Hepatic stellate cell (primary cell): ENCODE measurements at places on chromosomes 4 and X.

DNA sequence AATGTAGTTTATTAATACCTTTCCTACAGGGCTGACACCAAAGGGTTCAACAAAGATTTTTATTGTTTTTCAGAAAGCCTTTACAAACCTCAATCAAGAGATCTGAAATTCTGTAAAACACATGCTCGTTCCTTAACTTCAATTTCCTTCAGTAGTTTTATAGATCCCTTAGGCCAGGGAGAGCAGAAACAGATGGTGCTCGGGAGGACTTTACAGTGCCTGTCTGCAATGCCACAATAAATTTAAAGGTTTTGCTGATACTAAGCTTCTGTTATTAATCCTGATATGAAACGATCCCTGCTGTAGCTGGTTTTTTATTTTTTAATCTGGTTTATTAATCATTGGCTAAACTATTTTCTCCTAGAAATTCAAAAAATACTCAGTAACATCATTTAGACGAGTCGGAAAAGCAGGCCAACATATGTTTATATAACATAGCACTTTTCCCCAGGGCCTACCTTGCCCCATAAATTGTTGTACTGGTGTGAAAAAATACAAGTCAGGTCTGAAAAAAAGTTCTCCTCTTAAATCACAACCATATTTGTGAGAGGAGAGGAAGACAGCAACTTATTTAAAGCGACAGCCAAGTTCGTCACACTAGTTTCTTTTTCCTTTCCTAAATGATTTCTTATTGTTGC is 39.8 kb downstream of the SHISA3 start:
- no peak for DNase-seq

- DNase-seq, result no peak
Observed at GRCh38 chr4:77026322-77026704, 49.5 kb downstream of the CCNI start.

GRCh38 chrX:135421932-135422809 is at the start of gene SMIM10L2A:
Gene SMIM10L2A, plus strand, starts transcription at chrX:135421944. Its CDS starts 188 bp downstream, at chrX:135422132.
- no peak for DNase-seq

- peak; percentile 45 for DNase-seq
Observed at GRCh38 chr4:42280327-42281095, 116.8 kb upstream of the SHISA3 start.

DNA sequence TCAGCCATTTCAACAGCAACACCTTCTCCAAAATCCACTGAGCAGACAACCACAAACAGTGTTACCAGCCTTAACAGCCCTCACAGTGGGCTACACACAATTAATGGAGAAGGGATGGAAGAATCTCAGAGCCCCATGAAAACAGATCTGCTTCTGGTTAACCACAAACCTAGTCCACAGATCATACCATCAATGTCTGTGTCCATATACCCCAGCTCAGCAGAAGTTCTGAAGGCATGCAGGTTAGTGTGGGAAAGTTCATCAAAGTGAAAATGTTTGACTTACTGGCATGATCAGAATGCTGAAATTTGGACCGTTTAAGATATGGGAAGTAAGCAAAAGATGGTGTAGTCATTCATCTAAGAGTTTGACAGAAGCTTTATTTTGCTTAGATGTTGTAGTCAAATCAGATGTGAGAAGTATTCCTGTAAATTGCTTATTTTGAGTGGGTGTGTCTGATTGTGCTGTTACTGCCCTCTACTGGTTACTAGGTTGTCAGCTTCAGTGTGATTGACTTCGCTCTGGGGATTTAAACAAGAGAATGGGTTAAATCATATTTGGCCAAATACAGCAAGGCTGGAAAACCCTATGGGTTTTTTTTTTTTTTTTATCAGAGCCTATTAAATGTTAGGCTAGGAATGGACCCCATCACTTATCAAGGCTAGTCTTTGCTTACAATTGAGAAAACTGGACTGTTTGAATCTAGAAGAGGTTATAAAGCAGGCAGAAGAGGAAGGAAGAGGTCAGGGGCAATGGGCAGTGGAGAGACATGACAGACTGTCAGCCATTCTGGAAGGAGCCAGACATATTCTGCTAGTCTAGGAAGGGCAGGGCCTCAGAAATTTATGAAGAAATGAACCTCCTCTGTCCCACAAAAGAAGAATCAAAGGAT is 130.3 kb downstream of the DIPK2B start:
- peak; percentile 8 for DNase-seq

- DNase-seq, result peak; percentile 87
Observed at GRCh38 chr4:8537041-8537461, 43.1 kb upstream of the GPR78 start.
